ENCODE measurements at places on chromosomes 6 and 20. TPM values are rescaled to one million over a fixed set of nuclear protein-coding genes. Genes with fewer than 3 reads are reported as not detected.

- H3K4me1 ChIP-seq = peaks cover 27% of the 10 kb centered on the region
- H3K4me3 ChIP-seq = no peak overlapping the region
- peaks cover 23% of the 10 kb centered on the region for H3K27me3 ChIP-seq
- no peaks in the 10 kb centered on the region for H3K36me3 ChIP-seq
Observed at GRCh38 chr20:48291896-48292295, 506.6 kb upstream of the SULF2 start.

DNA sequence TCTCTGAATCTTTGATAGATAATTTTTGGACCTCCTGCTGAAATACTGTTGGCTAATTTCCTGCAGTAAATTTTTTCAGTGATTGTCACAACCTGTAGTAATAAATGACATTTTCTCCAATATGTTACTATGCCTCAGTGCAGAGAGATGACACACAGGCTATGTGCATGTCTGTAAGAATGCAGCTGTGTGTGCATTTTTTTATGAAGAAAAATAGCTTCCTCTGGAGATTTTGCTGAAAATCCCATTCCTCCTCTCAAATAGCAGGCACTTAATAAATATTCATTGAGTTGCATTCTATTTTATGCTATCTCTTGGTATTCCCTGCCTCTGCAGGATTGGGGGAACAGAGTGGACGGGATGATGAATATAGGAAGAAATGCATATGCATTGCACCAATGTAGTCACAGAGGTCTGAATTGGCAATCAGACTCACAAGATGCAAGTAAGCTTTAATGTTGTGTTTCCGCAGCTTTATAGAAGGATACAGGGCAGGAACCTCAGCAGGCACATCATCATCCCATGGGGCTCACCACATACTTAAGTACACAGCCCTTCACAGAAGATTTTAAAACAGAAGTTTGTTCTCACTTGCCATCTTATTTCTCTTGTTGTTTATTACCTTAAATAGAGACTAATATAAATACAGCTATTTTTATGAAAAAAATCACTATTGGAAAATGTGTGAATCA, 474.7 kb downstream of the EPM2A start:
- no peak overlapping the region for H3K27ac ChIP-seq
- DNase-seq = no peak
- H3K4me1 ChIP-seq = no peaks in the 10 kb centered on the region
- no peaks in the 10 kb centered on the region for H3K36me3 ChIP-seq

GRCh38 chr20:62358171-62359042, 8.7 kb downstream of the LAMA5 start:
- DNase-seq = no peak
- no peak overlapping the region for H3K4me3 ChIP-seq
- H3K36me3 ChIP-seq = no peaks in the 10 kb centered on the region
- peaks cover 33% of the 10 kb centered on the region for H3K4me1 ChIP-seq
- H3K27me3 ChIP-seq = no peaks in the 10 kb centered on the region

DNA sequence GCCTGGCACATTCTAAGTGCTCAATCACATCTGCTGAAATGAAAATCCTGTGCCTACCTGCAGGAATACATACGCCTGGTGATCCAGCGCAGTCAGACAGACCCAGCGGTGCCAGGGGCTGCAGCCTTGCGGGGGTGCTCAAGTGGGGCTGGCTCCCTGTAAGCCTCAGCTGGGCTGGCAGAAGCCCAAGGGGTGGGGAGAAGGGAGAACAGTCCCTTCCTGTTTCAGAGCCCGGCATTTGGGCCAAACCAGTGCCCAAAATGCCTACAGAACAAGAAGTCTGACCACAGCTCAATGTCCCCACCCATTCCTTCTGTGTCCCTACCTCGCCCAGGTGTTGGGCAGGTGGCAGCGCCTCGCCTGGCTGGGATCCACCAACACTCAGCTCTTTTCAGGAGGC, 22.6 kb downstream of the KCNK15 start:
- H3K27ac ChIP-seq = no peak overlapping the region
- no peaks in the 10 kb centered on the region for H3K4me1 ChIP-seq
- peaks cover 26% of the 10 kb centered on the region for H3K27me3 ChIP-seq
- DNase-seq = no peak
- H3K36me3 ChIP-seq = no peaks in the 10 kb centered on the region

GRCh38 chr20:23242556-23243180, 107.9 kb upstream of the NXT1 start:
- no peak overlapping the region for H3K4me3 ChIP-seq
- H3K27ac ChIP-seq = no peak overlapping the region
- no peak for DNase-seq
- H3K36me3 ChIP-seq = no peaks in the 10 kb centered on the region

DNA sequence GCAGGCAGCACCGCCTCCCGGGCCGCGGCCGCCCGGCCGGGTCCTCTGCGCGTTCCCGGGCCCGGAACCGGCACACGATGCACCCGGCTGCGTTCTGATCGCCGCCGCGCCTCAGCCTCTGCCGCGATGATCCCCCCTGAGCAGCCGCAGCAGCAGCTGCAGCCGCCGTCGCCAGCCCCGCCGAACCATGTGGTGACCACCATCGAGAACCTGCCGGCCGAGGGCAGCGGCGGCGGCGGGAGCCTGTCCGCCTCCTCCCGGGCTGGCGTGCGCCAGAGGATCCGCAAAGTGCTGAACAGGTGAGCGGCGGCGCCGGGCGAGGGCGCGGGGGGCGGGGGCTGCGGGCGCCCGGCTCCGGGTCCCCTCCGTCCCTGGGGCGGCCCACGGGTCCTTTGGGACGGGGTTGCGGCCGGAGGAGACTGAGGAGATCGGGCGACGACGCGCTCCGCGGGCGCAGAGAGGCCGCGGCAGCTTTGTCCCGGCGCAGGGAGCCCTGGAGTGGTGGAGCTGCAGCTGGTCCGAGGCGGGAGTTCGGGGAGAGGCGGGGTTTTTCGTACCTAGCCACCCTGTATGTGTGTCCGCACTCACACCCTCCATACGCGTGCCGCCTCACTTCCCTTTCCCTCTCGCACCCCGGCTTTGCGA, 659 bp downstream of the SLC35F1 start:
- H3K4me3 ChIP-seq = peak overlapping the region; percentile 66
- H3K36me3 ChIP-seq = no peaks in the 10 kb centered on the region
- H3K4me1 ChIP-seq = no peaks in the 10 kb centered on the region
- peaks cover 39% of the 10 kb centered on the region for H3K27me3 ChIP-seq

GRCh38 chr6:69895396-69895795, 29.0 kb downstream of the COL19A1 start:
- no peaks in the 10 kb centered on the region for H3K36me3 ChIP-seq
- no peak overlapping the region for H3K27ac ChIP-seq
- no peak for DNase-seq
- peaks cover 10% of the 10 kb centered on the region for H3K4me1 ChIP-seq

GRCh38 chr6:37674161-37674560, 23.5 kb downstream of the MDGA1 start:
- no peak overlapping the region for H3K27ac ChIP-seq
- H3K27me3 ChIP-seq = no peaks in the 10 kb centered on the region

DNA sequence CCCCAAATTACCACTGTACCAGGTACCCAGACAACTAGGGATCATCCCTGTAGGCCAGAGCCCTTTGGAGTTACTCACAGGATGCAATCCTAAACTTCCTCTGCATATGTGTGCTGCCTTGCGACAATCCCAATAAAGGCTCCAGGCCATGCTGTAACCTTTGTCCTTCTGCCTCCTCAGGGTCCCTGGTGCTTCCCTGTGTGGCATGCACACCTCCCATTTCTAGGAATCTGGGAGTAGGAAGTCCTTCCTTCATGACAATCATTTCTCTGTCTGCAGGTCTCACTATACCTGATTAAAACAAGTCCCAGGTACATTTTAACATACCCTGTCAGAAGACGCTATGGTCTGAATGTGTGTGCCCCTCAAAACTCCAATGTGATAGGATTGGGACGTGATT, 37.0 kb upstream of the MCUR1 start:
- no peak for DNase-seq
- H3K36me3 ChIP-seq = no peaks in the 10 kb centered on the region
- H3K27me3 ChIP-seq = peaks cover 16% of the 10 kb centered on the region
- no peaks in the 10 kb centered on the region for H3K4me1 ChIP-seq

DNA sequence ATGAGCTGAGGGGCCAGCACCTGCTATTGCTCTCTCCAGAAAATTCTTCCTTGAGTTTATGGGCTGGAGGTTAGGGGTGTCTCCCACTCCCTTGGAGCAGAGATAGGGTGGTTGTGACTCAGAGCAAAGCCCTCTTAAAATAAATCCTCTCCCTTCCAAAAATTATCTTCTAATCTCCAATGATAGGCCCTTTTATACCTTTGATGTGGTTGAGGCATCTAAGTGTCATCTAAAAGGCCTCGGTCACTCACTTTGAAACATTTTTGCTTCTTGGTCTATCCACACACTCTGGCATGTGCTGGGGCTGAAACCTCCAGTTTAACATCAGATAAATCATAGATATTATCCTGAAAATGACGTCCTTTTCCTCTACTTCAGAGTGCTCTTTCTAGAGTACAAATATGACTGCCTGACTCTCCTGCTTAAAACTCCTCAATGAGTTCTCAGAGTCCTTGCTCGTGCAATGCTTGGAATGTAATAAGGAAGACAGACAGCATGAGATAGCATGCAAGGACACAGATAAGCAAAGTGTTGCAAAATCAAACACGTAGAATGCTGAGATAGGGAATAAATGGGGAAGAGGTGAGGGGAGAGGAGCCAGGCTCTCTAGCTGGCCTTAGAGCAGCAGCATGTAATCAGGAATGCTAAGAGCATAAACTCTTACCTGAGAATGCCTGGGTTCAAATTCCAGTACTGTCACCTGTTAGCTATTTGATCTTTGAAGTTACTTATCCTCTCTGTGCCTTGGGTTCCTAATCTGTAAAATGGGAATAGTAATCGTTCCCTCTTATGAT, 374.1 kb upstream of the CITED2 start:
- no peak overlapping the region for H3K27ac ChIP-seq
- H3K36me3 ChIP-seq = no peaks in the 10 kb centered on the region
- no peak for DNase-seq
- peaks cover 50% of the 10 kb centered on the region for H3K4me1 ChIP-seq
- H3K4me3 ChIP-seq = no peak overlapping the region

DNA sequence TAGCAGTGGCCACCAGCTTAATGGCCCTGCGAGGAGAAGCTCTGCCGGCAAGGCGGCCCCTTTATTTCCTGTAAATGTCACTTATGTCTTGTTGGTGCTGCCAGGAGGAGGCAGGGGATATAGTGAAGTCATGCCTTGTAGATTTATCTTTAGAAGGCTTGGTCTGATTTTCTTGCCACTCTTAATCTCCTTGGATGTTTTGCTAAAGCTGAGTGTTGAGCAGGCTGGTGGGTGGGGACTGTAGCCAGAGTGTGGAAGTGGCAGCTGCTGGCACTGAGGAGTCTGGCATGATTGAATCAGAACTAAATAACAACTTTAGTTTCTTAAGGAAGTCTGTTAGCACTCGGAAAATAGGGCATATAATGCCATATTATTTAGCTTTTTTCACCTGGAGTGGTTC, 77.9 kb downstream of the PHF20 start:
- no peak overlapping the region for H3K4me3 ChIP-seq
- DNase-seq = peak; percentile 39
- H3K27ac ChIP-seq = no peak overlapping the region
- peaks cover 16% of the 10 kb centered on the region for H3K36me3 ChIP-seq
- peaks cover 6% of the 10 kb centered on the region for H3K4me1 ChIP-seq
- H3K27me3 ChIP-seq = no peaks in the 10 kb centered on the region

DNA sequence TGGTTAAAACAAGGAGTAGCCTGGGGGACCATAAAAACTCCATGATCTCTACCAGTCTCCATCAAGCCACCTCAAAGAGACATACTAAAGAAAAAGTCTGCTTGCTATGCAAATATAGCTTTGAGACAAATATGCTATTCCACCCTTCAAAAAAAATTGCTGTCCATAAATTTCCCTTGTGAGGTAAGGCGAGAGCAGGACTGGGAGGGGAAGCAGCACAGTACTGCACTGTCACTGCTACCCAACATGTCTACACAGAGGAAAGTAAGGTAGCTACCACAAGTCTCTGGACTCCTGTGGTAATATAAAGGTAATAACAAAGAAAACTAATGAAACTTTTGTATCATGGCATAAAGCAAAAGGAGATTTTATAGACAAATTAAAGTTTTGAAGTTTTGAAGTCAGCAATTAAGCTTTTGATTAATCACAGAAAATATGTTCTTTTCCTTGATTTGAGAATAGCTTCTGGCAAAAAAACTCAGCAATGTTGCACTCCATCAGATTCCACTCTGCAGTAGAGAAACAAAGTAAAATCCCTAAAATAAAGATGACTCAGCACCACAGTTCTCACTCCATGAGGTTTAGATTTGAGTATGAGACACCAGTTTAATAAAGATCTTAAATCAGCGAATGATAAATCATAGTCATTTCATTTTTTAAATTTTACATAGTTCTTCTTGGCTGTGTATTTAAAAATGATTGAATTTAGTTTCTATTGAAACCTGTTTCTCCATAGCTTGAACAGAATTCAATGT, 602.4 kb downstream of the COL12A1 start:
- no peaks in the 10 kb centered on the region for H3K36me3 ChIP-seq
- H3K27me3 ChIP-seq = no peaks in the 10 kb centered on the region
- peak; percentile 52 for DNase-seq
- peaks cover 70% of the 10 kb centered on the region for H3K4me1 ChIP-seq

Gene HAO1
- not detected for total RNA-seq

Gene VSX1
- not detected for total RNA-seq

Gene ATP9A
- total RNA-seq = 14.2 TPM

Gene SIRPB1
- total RNA-seq = 0.54 TPM

Data from GM23248 (cell line).